ENCODE measurements at places on chromosomes 16 and 17.

- no peak for DNase-seq
Observed at GRCh38 chr16:31455601-31456314, 3.5 kb upstream of the ARMC5 start.

GRCh38 chr17:36889770-36890349 is 47.4 kb upstream of the LHX1 start:
- DNase-seq, result no peak

GRCh38 chr16:57574646-57575467 is 32.4 kb downstream of the ADGRG5 start:
- no peak for DNase-seq

GRCh38 chr17:57004944-57005579 is 27.1 kb downstream of the SCPEP1 start:
- DNase-seq, result no peak

- no peak for DNase-seq
Observed at GRCh38 chr16:89365044-89365467, 125.3 kb downstream of the ANKRD11 start.

GRCh38 chr16:17306745-17307144 is 164.0 kb downstream of the XYLT1 start:
- no peak for DNase-seq

- DNase-seq, result no peak
Observed at GRCh38 chr16:18833707-18834505, 32.6 kb upstream of the ARL6IP1 start.

DNA sequence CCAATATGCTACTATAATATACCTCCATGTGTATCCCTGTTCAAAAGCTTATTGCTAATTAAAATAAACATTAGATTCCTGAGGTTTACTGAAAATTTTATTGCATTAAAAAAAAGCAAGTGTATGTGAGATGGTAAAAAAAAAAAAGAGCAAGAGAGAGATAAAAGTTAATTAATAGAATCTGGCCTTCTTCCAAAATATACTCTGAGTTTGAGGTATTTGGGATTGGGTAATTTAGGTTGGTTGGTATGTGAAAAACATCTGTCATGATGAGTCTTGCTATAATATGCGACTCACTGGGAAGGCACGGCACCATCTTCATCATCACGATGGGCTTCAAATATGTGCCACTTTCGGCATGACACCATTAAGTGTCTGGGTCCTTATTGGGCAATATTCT is 711.1 kb upstream of the SOX9 start:
- no peak for DNase-seq

DNA sequence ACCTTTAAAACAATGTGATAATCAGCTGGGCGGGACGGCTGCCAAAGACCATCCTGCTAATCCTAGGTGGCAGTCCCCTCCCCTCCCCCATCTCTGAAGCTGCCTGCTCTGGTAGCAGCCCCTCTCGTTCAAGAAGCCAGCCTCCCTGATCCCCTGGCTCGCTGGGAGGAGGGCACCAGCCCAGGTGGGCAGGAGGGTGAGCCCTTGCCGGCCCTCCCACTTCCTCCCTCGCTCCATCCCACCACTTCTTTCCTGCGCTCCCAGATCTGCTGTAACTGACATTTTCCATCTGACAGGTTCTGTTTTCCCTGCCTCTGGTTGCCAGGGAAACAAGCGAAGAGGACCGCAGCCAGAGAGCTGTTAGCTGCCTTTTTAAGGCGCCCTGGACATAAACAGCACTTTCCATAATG is 155.7 kb upstream of the TNRC6C start:
- no peak for DNase-seq

DNA sequence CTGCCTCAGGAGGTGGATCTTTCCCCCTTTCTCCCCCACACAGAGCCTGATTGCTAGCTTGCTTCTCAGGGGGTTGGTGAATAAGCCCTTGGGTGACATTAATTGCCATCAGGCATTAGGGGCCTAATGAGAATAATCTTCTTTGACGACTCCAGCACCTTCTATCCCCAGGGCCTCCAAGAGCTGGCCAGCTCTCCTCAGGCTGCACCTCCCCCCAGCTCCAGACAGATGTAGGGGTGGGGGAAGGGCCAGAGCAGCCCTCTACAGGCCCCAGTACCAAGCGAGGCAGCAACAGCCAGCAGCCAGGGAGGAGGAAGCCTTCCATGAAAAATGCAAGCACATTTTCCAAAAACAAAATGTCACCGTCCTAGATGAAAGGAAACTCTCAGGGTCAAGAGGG is 1.4 kb upstream of the TMEM132E start:
- DNase-seq, result no peak

DNA sequence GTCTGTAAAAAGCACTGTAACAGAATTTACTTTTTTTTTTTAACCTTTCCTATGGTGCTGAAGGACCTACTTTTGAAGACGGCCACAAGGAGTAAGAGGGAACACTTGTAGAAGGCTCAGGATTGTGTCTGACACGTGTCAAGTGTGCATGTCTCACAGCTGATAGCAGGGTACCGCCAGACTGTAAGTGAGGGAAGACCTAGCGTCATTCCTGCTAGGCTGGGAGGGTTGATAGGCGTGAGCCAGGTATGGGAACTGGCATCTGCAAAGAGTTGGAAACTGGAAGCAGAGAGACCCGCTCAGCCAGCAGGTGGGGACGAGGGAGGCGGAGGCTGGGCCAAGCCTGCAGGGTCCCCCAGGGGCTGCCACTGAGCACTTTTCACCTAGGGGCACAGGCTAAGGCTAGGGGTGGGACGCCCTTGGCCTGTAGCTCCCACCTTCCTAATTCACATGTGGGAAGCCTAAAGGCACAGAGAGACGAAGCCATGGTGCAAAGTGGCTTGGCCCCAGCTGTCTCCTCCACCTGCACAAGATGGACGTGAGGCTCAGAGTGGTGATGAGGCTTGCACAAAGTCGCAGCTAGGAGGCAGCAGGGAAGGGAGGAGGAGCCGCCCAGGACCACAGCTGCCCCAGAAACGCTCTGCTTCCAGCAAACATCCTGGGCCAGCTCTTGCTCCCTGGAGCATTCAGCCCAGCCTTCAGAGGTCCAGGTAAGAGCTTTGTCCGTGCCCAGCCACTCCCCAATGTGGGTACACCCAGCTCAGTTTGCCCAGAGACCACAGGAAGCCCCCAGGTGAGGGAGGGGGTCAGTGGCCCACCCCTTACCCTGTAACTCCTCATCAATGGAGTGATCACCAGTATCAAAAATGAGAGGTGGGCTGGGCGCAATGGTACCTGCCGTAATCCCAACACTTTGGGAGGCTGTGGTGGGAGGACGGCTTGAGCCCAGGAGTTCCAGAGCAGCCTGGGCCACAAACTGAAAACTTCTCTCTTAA is 18.9 kb downstream of the VASN start:
- no peak for DNase-seq

GRCh38 chr16:84897911-84898377 is 78.2 kb downstream of the CRISPLD2 start:
- no peak for DNase-seq

GRCh38 chr17:32356750-32357149 is 6.8 kb downstream of the ZNF207 start:
- DNase-seq, result no peak

DNA sequence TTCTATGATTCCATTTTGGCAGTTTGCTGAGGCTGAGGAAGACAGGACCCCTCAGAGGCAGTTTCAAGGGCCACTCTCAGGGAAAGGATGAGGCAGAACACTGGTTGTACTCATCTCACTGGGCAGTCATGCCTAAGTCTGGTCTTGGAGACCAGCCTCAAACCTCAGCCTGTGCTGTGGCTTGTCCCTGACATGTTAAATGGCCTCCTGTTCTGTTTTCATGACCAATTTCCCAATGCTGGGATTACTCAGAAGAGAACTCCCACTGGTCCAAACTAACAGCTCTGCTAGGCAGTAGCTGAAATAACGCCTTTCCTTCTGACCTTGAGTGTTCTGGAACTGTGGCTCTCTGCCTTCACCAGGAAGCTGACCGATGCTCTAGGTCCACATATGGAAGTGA is 8.4 kb upstream of the SPDYE4 start:
- no peak for DNase-seq

All from activated CD4-positive, CD25-positive, alpha-beta regulatory T cell (primary cell).